ENCODE measurements at places on chromosomes 4 and X.

GRCh38 chr4:185215261-185215660 lies 5.9 kb downstream of the SNX25 start:
- DNase-seq, result no peak

DNA sequence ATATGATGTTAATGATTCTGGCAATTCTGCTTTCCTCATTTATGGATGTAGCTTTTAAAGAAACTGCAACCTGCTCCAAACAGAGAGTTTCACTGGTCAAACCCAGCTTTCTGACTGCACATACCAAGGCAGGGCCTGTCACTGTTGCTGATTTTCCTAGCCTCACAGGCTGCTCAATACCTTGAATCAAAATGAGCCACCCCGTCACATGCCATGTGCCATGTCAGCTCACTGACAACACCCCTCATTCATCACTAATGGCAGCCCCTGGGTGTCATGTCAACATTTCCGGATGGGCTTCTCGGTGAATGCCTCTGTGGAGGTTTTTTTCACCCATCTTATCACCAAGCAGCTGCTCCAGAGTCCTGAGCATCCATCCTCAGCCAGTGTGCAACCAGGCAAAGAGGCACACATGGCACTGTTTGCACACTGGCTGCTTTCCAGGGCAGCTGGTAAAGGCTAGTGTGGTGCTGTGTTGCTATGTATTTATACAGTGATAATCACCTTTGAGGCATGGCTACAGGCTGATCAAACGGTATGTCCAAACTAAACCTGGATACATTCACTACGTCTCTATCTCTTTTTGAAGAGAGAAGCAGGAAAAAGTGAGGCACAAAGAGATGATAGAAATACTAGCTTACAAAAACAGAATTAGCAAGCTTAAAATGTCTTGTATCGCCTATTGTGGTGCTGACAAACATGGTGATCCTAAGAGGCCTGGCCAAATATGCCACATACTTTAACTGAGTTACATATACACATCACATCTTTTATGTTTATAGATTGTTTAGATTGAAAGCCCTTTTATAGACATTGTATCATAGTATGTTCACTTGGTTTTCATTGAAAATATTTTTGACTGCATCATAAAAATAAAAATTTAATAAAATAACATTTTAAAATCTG lies 94.6 kb upstream of the INPP4B start:
- no peak for DNase-seq

- no peak for DNase-seq
Measured at GRCh38 chr4:159823743-159824142, 720.9 kb downstream of the RAPGEF2 start.

- DNase-seq, result peak; percentile 1
Measured at GRCh38 chr4:1207157-1207470, 34.7 kb upstream of the SPON2 start.

- no peak for DNase-seq
Measured at GRCh38 chrX:135087867-135088266, 32.5 kb downstream of the ETDB start.

GRCh38 chr4:123433976-123434375 lies 37.4 kb downstream of the SPRY1 start:
- no peak for DNase-seq
